ENCODE measurements at places on chromosomes 7 and 10. TPM values are rescaled to one million over a fixed set of nuclear protein-coding genes. Genes with fewer than 3 reads are reported as not detected.
A peak's percentile ranks its signal among the peaks of the same experiment; 100 is the strongest.

Gene AQP1
- polyA plus RNA-seq, result 0.03 TPM

Gene TCAF2
- 0.10 TPM for polyA plus RNA-seq

Gene HHEX
- 33.6 TPM for polyA plus RNA-seq

Gene MYL7
- not detected for polyA plus RNA-seq

Gene TMEM139
- polyA plus RNA-seq, result not detected

Gene MYL10
- polyA plus RNA-seq, result not detected

Gene NPFFR1
- polyA plus RNA-seq, result not detected

Gene TUBAL3
- polyA plus RNA-seq, result not detected

Gene CALHM3
- not detected for polyA plus RNA-seq

Gene PRLHR
- not detected for polyA plus RNA-seq

DNA sequence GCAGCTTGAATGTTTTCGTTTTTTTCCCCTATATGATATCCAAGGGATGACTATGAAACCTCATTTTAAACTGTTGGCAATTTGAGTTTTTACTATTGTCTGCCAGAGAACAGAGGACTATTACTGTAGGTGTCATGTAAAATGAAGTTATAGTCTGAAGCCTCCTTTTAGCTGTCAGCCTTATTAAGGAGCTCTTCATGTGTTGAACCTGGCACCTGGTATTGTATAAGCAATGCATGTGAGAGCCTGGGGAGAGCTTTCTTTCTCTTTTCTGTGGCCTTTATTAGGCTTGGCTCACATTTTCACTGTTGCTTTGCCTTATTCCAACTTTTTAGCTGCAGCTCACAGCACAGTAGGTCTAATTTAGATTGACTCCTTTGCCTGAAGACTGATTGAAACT lies 119.1 kb upstream of the FOXP2 start:
- H3K27me3 ChIP-seq, result no peaks in the 10 kb centered on the region
- H3K27ac ChIP-seq, result no peak overlapping the region
- no peak overlapping the region for H3K4me3 ChIP-seq
- no peaks in the 10 kb centered on the region for H3K36me3 ChIP-seq
- H3K4me1 ChIP-seq, result no peaks in the 10 kb centered on the region
- no peak for DNase-seq

DNA sequence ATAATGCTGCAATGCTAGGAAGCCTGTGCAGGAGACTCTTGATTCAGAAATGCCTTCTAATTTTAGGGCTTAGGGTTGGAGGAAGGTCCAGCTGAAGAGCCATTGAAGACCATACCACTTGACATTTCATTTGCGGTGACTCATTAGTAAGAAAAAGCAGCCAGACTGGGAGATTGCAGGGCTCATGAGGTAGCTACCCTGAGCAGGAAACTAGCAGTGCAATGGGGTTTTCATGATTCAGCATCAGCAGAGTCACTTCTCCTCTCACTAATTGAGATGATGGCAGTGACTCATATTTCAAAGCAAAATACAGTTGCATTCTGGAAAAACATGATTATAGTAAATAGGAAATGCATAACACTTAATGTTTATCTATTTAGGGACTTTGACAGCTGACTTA lies 434.1 kb downstream of the DNAJB9 start:
- H3K4me3 ChIP-seq, result no peak overlapping the region
- H3K27ac ChIP-seq, result no peak overlapping the region
- no peaks in the 10 kb centered on the region for H3K27me3 ChIP-seq
- no peaks in the 10 kb centered on the region for H3K36me3 ChIP-seq
- H3K4me1 ChIP-seq, result no peaks in the 10 kb centered on the region

- H3K36me3 ChIP-seq, result no peaks in the 10 kb centered on the region
- H3K4me3 ChIP-seq, result no peak overlapping the region
- no peaks in the 10 kb centered on the region for H3K4me1 ChIP-seq
- no peak for DNase-seq
- H3K27me3 ChIP-seq, result no peaks in the 10 kb centered on the region
Observed at GRCh38 chr7:110442381-110442837, 648.5 kb upstream of the LRRN3 start.

- no peak for DNase-seq
- H3K4me1 ChIP-seq, result no peaks in the 10 kb centered on the region
- no peaks in the 10 kb centered on the region for H3K36me3 ChIP-seq
- H3K4me3 ChIP-seq, result no peak overlapping the region
- H3K27ac ChIP-seq, result no peak overlapping the region
Observed at GRCh38 chr10:96188421-96188820, 58.3 kb downstream of the ZNF518A start.

- peaks cover 2% of the 10 kb centered on the region for H3K27me3 ChIP-seq
- H3K4me3 ChIP-seq, result no peak overlapping the region
- H3K4me1 ChIP-seq, result no peaks in the 10 kb centered on the region
- H3K27ac ChIP-seq, result no peak overlapping the region
- no peaks in the 10 kb centered on the region for H3K36me3 ChIP-seq
Observed at GRCh38 chr7:96979551-96980276, 25.6 kb upstream of the DLX6 start.

- no peaks in the 10 kb centered on the region for H3K27me3 ChIP-seq
- H3K4me1 ChIP-seq, result no peaks in the 10 kb centered on the region
- no peak overlapping the region for H3K4me3 ChIP-seq
- DNase-seq, result no peak
- no peaks in the 10 kb centered on the region for H3K36me3 ChIP-seq
- no peak overlapping the region for H3K27ac ChIP-seq
Observed at GRCh38 chr10:11378835-11379234, 232.6 kb downstream of the USP6NL start.

DNA sequence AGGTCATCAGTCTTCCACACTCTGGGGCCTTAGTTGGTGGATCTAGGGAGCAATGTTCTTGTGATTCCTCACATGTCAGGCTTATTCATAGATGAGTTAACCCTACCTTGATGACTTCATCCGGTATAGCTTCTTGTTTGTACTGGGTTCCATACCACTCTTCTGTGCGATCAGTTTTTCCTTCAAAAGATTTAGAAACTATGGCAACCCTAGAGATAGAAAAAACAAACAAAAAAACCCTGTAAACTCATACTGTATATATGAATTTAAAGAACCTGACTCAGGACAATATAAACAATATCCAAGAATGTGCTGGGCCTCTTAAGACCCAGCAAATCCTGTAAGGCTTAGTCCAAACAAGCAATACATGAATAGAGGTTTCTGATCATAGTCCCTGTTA lies 83.5 kb downstream of the IDE start:
- peaks cover 30% of the 10 kb centered on the region for H3K36me3 ChIP-seq
- no peaks in the 10 kb centered on the region for H3K27me3 ChIP-seq
- DNase-seq, result no peak
- no peak overlapping the region for H3K4me3 ChIP-seq
- peaks cover 21% of the 10 kb centered on the region for H3K4me1 ChIP-seq

DNA sequence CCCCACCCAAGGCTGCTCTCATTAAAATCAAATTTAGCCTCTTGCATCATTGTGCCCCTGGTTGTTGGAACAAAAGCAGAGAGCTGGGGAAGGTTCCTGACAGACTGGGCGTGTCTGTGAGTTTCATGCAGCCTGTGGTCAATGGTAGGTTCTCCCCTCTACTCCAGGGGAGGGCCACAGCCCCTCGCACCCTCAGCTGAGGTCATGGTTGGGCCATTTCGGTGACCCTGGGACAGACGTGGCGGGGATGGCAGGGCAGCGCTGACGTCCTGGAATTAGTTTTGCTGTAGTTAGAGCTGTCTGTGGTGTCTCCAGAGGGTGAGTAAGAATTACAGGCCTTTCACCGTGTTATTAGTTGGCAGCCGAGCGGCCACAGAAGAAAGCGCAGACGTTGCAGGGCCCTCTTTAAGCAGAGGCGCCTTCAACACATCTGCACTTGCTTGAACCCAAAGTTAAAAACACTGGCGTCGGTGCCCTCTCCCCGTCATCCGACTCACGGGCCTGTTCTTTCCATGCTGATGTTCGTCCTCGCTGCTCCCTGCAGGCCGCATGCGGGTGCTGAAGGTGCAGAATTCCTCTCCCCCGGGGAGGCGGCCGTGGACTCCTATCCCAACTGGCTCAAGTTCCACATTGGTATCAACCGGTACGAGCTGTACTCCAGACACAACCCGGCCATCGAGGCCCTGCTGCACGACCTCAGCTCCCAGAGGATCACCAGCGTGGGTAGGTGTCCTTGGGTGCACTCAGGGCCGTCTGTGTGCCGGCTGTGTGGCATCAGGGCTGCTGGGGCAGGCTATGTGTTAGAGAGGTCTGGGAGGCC lies 2.8 kb downstream of the FAM20C start:
- peaks cover 18% of the 10 kb centered on the region for H3K27me3 ChIP-seq
- H3K27ac ChIP-seq, result no peak overlapping the region
- H3K4me1 ChIP-seq, result peaks cover 24% of the 10 kb centered on the region
- peaks cover 52% of the 10 kb centered on the region for H3K36me3 ChIP-seq
- no peak for DNase-seq
- no peak overlapping the region for H3K4me3 ChIP-seq

GRCh38 chr7:127447326-127447945 lies 54.9 kb upstream of the ZNF800 start:
- H3K27ac ChIP-seq, result no peak overlapping the region
- H3K4me3 ChIP-seq, result no peak overlapping the region
- peak; percentile 39 for DNase-seq
- H3K36me3 ChIP-seq, result no peaks in the 10 kb centered on the region
- H3K4me1 ChIP-seq, result no peaks in the 10 kb centered on the region
- no peaks in the 10 kb centered on the region for H3K27me3 ChIP-seq

- H3K4me1 ChIP-seq, result no peaks in the 10 kb centered on the region
- H3K4me3 ChIP-seq, result no peak overlapping the region
- H3K36me3 ChIP-seq, result peaks cover 3% of the 10 kb centered on the region
- no peak overlapping the region for H3K27ac ChIP-seq
- DNase-seq, result no peak
- no peaks in the 10 kb centered on the region for H3K27me3 ChIP-seq
Observed at GRCh38 chr7:28005075-28005846, 175.3 kb downstream of the JAZF1 start.

DNA sequence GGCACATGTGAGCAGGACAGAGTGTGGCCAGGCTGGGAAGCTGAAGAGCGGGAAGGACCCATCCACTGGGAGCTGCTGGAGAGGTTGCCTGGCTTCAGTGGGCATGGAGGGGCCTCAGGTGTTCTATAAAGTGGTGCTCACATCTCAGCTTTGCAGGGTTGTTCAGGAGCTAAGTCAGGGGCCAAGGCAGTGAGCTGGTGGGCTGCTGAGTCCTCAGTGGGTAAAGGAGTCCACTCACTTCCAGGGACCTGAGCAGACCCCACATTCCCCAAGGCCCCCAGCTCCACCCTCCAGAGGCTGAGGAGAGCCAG lies 28.8 kb upstream of the C10orf53 start:
- H3K4me3 ChIP-seq, result no peak overlapping the region
- DNase-seq, result no peak
- no peaks in the 10 kb centered on the region for H3K27me3 ChIP-seq
- H3K36me3 ChIP-seq, result no peaks in the 10 kb centered on the region
- H3K27ac ChIP-seq, result no peak overlapping the region
- H3K4me1 ChIP-seq, result peaks cover 10% of the 10 kb centered on the region

DNA sequence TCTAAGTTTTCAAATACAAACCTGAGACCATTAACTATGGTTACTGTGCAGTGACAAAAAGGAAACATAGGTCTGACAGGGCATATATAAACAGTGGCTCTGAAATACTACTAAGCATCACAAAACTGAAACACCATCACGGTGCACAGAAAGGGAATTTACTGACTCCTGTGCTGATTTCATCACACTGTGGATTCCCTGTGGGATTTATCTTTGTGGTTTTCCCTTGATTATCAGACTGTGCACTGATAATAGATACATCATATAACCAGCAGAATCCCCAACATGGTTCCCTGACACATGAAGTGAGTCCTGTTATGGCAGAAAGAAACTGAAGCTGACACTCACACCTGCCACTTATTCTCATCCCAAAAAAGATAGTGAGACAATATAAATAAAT lies 676.3 kb upstream of the KCND2 start:
- no peak overlapping the region for H3K4me3 ChIP-seq
- H3K36me3 ChIP-seq, result no peaks in the 10 kb centered on the region
- no peaks in the 10 kb centered on the region for H3K4me1 ChIP-seq
- H3K27me3 ChIP-seq, result no peaks in the 10 kb centered on the region

DNA sequence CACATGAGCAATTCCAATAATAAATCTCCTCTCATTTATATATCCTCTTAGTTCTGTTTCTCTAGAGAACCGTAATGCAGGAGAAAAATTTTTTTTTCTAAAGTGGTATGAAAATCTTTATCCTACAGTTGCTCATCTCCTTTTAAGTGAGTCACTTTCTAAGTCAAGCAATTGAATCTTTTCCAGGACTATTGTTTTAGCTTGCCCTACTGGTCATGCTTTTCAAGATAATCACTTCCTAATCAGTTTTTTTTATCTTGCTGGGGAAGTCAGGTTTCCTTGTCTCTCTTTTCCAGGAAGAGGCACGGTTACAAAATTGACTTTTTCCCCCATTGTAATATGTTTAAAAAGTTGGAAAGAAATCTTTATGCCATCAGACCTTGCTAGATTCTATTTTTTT lies 44.0 kb downstream of the INPP5F start:
- H3K36me3 ChIP-seq, result no peaks in the 10 kb centered on the region
- no peak overlapping the region for H3K27ac ChIP-seq
- H3K4me3 ChIP-seq, result no peak overlapping the region
- no peak for DNase-seq
- H3K4me1 ChIP-seq, result no peaks in the 10 kb centered on the region
- no peaks in the 10 kb centered on the region for H3K27me3 ChIP-seq

DNA sequence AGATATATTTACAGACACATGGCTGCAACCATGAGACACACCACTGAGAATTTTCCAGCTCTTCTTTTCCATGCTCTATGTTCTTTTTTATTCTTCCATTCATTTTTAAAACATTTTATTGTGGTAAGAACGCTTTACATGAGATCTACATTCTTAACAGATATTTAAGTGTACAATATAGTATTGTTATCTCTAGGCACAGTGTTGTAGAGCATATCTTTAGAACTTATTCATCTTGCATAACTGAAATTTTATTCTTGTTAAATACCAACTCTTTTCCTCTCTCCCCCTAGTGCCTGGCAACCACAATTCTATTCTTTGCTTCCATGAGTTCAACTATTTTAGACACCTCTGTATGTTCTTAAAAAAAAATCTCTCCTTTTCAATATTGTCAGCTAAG lies 67.1 kb upstream of the HABP2 start:
- H3K27ac ChIP-seq, result no peak overlapping the region
- H3K36me3 ChIP-seq, result no peaks in the 10 kb centered on the region
- no peaks in the 10 kb centered on the region for H3K27me3 ChIP-seq
- no peak for DNase-seq
- no peaks in the 10 kb centered on the region for H3K4me1 ChIP-seq

DNA sequence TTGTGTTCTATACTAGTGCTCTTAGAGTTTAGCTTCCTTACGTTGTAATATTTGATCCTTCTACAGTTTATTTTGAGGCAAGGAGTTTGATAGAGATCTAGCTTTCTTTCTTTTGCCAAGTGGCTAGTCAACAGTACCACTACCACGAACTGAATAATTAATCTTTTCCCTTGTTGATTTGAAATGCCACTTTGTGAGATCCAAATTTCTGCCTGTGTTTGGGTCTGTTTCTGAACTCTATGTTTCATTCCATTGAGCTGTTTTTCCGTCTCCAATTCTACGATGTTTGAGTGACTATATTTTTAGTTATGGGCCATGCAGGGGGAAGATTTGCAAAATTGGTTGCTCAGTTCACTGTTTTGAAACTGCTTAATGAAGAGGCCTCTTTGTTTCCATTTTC lies 134.7 kb downstream of the KIAA1217 start:
- no peak for DNase-seq
- no peak overlapping the region for H3K4me3 ChIP-seq
- H3K36me3 ChIP-seq, result no peaks in the 10 kb centered on the region
- no peaks in the 10 kb centered on the region for H3K27me3 ChIP-seq
- no peaks in the 10 kb centered on the region for H3K4me1 ChIP-seq

GRCh38 chr7:74002474-74003017 lies 25.4 kb upstream of the ELN start:
- H3K4me1 ChIP-seq, result peaks cover 25% of the 10 kb centered on the region
- no peaks in the 10 kb centered on the region for H3K27me3 ChIP-seq
- H3K36me3 ChIP-seq, result no peaks in the 10 kb centered on the region
- peak overlapping the region; percentile 21 for H3K27ac ChIP-seq
- H3K4me3 ChIP-seq, result peak overlapping the region; percentile 57
- DNase-seq, result peak; percentile 87

Data from CD14-positive monocyte (primary cell).